ENCODE measurements at places on chromosomes 4 and X.

DNA sequence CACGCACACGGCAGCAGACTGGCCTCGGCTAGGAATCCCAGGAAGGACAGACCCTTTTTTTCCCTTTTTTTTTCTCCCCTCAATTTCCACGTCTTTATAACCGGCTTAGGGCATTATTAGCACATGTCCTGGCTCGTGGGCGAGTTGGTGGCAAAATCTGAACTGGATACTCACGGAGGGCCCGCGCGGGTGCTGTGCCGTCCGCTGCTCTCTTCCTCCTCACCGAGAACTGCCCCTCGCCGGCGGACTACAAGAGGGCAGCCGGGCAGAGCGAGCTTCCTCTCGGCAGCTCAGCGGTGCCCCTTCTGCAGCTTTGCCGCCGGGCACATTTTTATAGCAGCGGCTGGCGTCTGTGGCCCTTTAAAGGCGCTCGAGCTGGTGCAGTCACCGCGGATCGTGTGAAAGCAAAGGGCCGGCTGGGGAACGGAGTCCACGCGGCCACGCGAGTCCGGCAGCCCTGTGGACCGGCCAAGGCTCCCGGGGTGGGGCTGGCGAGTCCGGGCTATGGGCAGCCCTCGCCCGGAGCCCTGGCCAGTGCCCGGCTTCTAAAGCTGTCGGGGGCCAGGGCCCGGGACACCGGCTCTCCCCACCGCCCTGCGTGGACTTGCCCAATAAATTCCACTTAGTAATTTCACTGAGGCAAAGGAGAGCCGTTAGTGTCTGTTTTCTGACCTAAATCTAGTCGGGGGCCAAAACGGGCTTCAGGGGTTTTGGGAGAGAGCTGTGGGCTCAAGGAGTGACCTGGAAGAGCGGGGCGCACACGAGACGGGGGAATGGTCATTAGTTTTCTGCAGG lies 1.3 kb upstream of the CITED1 start:
- DNase-seq, result no peak

- DNase-seq, result no peak
Measured at GRCh38 chr4:72557021-72557420, 12.0 kb downstream of the ADAMTS3 start.

GRCh38 chrX:146224442-146224841 lies 406.8 kb downstream of the SLITRK2 start:
- DNase-seq, result no peak

GRCh38 chr4:15344041-15344440 lies 83.8 kb upstream of the C1QTNF7 start:
- no peak for DNase-seq

DNA sequence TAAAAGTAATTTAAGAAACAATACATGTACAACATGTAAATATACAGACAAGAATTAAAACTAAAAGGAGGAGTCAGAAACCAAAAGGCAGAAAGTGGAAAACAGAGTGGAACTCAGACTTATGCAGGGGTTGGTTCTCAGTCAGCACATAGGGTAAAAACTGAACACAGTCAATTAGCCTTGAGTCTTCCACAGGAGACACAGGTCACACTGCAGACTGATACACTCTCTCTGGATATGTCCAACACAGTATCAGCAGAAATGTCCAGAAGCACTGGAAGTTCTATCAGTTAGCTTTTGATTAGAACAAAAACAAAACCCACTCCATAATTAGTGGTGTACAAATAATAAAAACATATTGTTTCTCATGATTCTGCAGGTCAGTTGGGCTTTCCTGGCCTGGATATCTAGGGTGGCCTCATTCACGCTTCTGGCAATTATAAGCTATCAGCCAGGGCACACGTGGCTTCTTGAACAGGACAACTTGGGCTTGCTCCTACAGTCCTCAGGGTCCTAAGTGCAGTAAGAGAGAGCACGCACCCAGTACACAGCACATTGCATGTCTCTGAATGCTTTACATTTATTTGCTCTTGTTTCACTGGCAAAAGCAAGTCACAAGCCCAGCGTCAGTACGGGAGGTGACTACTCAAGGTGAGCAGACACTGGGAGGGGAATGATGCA lies 21.6 kb downstream of the TEC start:
- DNase-seq, result no peak

DNA sequence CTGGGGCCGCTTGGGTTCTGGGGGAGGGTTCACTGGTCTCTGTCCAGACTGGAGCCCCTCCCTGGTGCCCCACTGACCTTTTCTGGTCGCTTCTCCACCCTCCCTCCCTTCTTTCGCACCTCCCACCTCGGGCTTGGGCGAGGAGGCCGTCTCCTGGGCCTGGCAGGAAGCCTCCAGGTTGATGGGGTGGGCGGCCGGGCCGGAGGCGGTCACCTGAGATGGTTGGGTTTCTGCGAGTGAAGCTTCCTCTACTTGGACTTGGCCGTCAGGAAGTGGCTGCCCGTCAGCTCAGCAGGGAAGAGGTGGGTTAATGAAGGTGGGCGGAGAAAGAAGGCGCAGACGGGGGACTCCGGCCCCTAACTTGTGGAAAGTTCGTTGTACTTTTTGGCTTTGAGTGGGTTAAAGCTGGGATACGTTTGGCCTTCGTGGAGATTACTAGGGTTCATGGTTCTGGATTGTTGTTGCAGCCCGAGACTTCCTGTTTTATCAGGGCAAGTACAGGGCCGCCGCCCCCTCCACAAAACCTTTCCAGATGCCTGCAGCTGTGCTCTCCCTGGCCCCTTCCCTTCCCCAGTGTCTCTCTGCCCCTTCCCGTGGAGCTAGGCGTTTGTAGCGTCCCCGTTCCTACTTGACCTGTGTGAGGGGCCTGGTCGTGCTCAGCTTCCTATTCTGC lies 1.2 kb downstream of the AKAP17A start:
- no peak for DNase-seq

Data from RWPE2 (cell line).